Peyer's patch (tissue), 4 donors: ENCODE measurements at places on chromosomes 7 and 10. TPM values are rescaled to one million over a fixed set of nuclear protein-coding genes. Genes with fewer than 3 reads are reported as not detected.

The CBLL1 gene
- total RNA-seq: 26.1 TPM

The NEURL1 gene
- total RNA-seq: 45.7 TPM

The SPDYE8 gene
- not detected for total RNA-seq

The CTAGE4 gene
- total RNA-seq: 20.6 TPM

The FIGNL1 gene
- 12.4 TPM for total RNA-seq

The ANKRD26 gene
- 40.4 TPM for total RNA-seq

The ITIH5 gene
- 6.3 TPM for total RNA-seq

The SNX10 gene
- 2.3 TPM for total RNA-seq

The CISD1 gene
- total RNA-seq: 59.9 TPM

The GIMAP4 gene
- 6.6 TPM for total RNA-seq

The HYAL4 gene
- not detected for total RNA-seq

The SLC13A1 gene
- 26.2 TPM for total RNA-seq

The ADO gene
- total RNA-seq: 15.4 TPM

The NUTM2A gene
- 2.3 TPM for total RNA-seq

The HGF gene
- 5.0 TPM for total RNA-seq

The PTN gene
- total RNA-seq: 6.7 TPM

The GBX1 gene
- not detected for total RNA-seq

The CCDC71L gene
- 24.9 TPM for total RNA-seq

The DPP6 gene
- 2.9 TPM for total RNA-seq

The PALD1 gene
- total RNA-seq: 3.5 TPM

The BAG3 gene
- total RNA-seq: 19.2 TPM

The CAV1 gene
- 42.6 TPM for total RNA-seq

The SERPINE1 gene
- total RNA-seq: 8.3 TPM

The TFR2 gene
- 2.5 TPM for total RNA-seq

The CPA2 gene
- total RNA-seq: 12.6 TPM

The GIMAP8 gene
- total RNA-seq: 4.1 TPM

The RADIL gene
- total RNA-seq: 16.5 TPM

The MAGI2 gene
- 2.5 TPM for total RNA-seq

The EPDR1 gene
- 17.6 TPM for total RNA-seq

The MYO1G gene
- 14.9 TPM for total RNA-seq

The MNX1 gene
- total RNA-seq: 15.1 TPM

The LRRC18 gene
- total RNA-seq: not detected

The CCNY gene
- total RNA-seq: 21.7 TPM

The CALY gene
- 1.5 TPM for total RNA-seq

The HILPDA gene
- 8.3 TPM for total RNA-seq

The TRIM74 gene
- total RNA-seq: 3.2 TPM

The C10orf67 gene
- not detected for total RNA-seq

The TRA2A gene
- total RNA-seq: 48.9 TPM

The CDK6 gene
- 75.1 TPM for total RNA-seq

The NKX2-3 gene
- total RNA-seq: 5.2 TPM

The CNPY1 gene
- not detected for total RNA-seq

The IKZF1 gene
- 108 TPM for total RNA-seq

The GPR37 gene
- not detected for total RNA-seq
